Central memory CD4-positive, alpha-beta T cell (primary cell): ENCODE measurements at places on chromosomes 16 and 17.

DNA sequence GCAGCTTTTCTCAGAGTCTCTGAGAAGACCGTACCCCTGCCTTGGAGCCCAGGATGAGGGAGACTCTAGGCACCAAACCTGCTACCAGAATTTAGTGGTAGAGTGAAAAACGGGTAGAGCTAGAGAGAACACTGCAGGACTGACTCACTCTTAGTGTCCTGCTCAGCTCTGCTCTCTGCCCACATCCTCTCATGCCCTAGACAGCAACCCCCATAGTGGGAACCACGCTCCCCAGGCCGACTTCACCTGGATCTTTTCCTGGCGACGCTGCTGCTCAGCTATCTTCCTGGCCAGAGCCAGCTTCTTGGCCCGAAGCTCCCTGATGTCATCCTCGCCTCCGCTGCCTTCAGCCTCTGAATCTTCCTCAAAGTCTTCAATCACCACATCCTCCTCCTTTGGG is 26.7 kb downstream of the HIC1 start:
- DNase-seq, result no peak

DNA sequence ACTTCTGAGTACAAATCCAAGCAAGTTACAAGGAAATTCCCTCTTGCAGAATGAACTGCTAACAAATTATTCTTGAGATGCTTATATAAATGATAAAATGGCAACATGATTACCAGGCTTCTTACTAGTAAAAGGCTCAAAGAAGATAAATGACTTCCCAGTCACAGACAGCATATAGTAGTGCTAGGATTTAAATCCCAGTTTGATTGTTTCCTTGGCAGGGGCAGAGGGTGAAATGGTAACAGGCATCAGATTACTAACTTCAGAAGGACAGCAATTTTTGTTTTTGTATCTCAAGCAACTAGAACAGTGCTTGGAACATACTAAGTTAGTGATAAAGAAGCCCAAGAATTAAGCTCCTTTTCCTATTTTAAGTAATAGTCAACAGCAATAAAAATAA is 102.8 kb downstream of the SSH2 start:
- no peak for DNase-seq

- peak; percentile 59 for DNase-seq
These were observed 1.6 kb downstream of the NUFIP2 start for GRCh38 chr17:29292071-29292991.

GRCh38 chr16:12011565-12011964 is 35.0 kb downstream of the SNX29 start:
- DNase-seq, result no peak

GRCh38 chr17:31200287-31200686 is 96.8 kb downstream of the OMG start:
- DNase-seq, result no peak

- no peak for DNase-seq
These were observed 113.0 kb downstream of the RBFOX3 start for GRCh38 chr17:79497777-79498348.

- DNase-seq, result no peak
These were observed 1494.0 kb upstream of the CDH8 start for GRCh38 chr16:63530208-63530607.

DNA sequence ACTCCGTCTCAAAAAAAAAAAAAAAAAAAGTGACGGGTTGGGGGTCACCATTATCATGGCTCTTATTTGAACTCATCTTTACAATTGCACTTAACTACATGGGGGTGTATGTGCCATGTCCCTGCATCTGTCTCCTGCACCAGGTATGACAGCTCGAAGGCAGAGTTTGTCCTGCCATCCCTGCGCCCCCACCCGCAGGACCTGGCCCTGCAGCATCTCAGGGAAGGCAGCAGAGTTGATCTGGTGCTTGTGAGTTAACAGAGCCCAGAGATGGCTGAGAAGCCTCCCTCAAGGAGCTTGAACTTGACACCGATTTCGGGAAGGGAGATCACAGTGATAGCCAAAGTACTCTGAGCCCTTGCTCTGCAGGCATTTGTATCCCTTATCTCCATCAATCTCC is 44.8 kb downstream of the C16orf82 start:
- no peak for DNase-seq

GRCh38 chr17:9259419-9259818 is 238.1 kb downstream of the NTN1 start:
- no peak for DNase-seq

- no peak for DNase-seq
These were observed 31.2 kb downstream of the RNF213 start for GRCh38 chr17:80291691-80292487.

DNA sequence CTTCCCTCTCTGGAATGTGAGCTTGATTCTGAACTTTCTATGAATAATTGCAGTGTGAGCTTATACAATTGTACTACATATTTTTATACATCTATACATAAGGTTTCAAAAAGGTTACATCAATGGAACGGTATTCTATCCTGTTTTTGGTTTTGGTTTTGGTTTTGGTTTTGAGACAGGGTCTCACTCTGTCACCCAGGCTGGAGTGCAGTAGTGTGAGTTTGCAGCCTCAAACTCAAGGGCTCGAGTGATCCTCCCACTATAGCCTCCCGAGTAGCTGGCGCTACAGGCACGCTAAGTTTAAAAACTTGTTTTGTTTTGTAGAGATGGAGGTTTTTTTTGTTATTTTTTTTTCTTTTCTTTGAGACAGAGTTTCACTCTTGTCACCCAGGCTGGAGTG is 1.1 kb downstream of the CTRB1 start:
- DNase-seq, result no peak

- no peak for DNase-seq
These were observed 37.1 kb downstream of the ARHGAP44 start for GRCh38 chr17:12826431-12826830.

- DNase-seq, result no peak
These were observed 19.9 kb downstream of the CMTM4 start for GRCh38 chr16:66676599-66676998.

GRCh38 chr17:76982408-76983074 is 114.3 kb downstream of the MGAT5B start:
- DNase-seq, result peak; percentile 39

DNA sequence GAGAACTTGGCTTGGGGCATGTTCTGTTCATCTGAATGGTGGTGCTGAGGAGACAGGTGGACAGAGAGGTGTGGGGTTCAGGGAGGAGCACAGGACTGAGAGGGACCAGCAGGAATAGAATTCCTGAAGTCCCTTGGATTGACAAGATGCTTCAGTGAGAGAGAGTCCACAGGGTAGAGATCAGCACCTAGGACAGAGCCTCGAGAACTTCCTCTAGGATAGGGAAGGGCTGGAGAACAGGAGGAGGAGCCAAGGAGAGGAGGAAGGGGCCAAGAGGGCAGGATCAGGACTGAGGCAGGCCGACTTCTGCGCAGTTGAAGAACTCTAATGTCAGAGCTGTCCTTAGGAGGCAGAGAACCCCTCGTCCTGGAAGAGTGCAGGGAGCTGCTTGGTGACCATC is 138.4 kb downstream of the PRKCB start:
- DNase-seq, result no peak

DNA sequence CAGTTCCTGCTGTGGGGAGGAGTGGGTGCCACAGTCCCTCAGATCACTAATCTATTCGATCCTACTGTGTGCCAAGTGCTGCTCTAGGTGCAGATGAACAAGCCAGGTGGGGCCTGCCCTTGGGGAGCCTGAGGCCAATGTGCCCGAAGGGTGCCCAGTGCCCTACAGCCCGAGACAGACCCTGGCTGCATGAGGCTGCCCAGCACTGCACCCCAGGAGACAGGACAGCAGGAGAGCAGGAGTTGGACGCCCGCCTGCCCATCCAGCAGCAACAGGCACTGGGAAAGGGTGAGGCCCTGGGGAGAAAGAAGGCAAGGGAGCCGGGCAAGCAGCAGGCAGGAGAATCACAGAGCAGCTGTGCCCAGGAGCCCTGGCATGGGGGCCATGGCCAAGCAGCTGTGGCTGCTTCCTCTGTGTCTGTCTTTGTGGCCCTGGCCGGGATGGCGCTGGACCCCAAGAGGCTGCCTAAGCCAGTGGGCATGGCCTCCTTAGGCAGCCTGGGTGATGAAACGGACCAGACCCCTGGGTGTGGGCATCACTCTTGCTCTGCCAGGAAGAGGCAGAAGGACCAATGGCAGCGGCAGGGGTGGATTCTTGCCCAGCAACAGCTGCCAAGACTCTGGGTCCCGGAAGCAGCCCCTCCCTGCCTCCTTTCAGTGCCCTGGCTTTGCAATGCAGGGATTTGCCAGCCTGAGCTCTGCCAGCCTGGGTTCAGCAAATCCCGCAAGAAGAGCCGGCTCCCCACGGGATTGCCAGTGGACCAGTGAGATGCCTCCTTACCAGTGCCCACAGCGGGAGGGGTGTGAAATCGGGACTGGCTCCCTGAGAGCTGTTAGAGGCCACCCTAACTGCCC is 179.6 kb upstream of the TNRC6C start:
- DNase-seq, result no peak

DNA sequence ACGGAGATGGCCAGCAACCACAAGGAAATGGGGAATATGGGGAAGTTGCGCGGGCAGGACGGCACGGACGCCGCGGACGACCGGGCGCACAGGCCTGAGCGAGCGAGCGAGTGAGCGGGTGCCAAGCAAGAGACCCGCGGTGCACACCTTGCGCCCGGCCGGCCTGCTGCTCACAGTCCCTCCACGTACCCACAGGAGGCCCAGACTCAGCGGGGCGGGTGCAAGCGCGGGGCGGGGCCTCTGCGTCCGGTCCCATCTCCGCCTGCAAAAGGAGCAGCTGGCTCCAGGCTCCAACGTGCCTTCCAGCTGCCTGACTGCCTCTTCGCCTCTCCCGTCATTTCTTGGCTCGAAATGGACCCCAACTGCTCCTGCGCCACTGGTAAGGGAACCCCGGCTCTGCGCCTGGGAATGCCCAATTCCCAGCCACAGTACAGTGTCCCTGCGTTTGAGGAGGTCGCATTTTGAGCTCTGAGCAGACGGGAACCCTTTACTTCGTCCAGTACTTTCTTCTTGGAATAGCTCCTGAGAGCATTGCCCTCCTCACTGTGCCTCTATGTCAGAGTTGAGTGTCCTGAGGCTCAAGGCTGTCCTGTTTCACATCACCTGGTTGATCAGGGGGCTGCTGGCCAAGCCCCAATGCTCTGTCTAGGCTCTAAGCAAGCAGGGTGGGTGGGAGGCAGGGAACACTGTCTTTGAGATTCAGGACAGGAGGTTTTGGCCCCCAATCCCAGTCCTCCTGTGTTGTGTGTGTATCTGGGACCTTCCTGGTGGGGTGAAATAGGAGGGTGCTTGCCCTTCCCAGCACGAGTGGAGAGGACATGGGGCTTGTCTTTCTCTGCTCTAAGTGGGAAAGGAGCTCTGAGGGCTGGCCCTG is 8.1 kb upstream of the MT1E start:
- DNase-seq, result peak; percentile 24

DNA sequence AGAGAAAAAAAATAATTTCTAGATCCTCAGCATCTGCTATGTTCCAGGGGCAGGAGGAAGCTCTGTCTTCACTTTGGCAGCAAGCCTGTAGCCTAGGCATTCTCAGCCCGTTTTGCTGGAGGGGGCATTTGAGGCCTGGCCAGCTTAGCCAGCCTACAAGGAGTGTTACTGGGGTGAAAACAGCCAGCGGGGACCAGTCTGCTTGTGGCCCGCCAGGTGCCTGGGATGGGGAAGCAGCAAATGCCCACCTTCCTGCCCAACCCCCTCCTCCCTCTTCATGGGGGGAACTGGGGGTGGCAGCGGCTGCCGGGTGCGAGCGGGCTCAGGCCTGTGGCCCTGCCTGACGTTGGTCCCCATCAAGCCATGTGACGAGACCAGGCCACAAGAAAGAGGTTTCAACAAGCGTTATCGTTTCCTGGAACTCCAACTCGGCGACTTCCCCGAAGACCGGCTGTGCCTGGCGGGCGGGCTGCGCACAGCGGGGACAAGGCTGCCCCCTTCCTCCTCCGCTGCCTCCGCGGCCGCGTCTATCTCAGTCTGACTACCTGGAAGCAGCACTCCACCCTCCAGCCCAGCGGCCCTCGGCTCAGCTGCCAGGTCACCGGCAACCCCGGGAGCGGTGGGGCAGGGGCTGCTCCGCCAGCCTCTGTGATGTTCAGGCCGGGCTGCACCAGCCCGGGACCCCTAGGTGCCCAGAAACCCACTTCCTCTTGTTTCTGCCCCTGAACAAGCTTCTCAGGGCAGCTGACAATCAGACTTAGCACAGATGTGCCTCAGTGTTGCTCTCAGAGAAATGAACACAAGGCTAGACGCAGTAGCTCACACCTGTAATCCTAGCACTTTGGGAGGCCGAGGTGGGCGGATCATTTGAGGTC is 22.9 kb downstream of the SOCS1 start:
- peak; percentile 87 for DNase-seq

DNA sequence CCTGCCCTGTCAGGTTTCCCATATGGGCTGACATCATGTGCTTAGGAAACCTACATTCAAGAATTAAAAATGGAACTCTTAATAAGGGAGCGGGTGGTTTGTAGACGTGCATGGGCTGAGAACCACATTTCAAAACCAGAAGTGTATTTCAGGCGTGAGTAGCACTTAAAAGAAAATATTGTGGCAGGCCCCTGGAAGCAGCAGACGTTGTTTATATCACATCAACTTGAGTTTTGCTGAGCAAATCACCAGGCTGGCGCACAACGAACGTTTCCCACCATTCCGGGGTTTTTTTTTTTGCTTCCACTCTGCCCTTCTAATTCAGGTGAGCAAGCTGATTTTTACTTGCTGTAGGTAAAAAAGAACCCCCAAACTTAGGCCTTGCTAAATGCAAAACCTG is 220.2 kb downstream of the MRTFB start:
- DNase-seq, result no peak

GRCh38 chr16:21101631-21102420 is 48.8 kb downstream of the DNAH3 start:
- DNase-seq, result no peak

DNA sequence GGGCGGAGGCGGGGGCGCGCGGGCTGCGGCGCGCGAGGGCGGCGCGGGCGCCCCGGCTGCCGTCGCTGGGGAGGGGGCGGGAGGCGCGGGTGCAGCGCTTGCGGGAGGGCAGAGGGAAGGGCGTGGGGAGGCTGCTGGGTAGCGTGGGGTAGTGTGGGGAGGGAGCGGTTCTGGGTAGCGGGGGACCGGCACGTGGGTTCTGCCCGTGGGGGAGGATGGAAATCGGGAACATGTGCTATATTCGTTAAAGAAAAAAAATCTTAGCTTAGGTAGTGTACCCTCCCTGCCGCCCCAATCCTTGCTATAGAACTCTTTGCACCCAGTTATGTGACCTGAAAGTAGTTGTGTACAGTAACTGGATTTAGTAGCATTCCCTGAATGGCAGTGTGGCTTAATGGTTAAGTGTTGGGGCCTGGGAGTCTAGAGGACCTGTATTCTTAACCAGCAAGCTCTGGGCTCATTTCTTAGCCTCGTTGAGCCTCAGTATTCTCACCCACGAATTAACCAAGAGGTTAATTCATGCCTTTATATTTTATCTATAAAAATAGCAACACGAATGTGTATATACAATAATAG is 646 bp downstream of the RABEP1 start:
- no peak for DNase-seq

GRCh38 chr16:50338371-50339231 is 30.2 kb downstream of the BRD7 start:
- peak; percentile 79 for DNase-seq

DNA sequence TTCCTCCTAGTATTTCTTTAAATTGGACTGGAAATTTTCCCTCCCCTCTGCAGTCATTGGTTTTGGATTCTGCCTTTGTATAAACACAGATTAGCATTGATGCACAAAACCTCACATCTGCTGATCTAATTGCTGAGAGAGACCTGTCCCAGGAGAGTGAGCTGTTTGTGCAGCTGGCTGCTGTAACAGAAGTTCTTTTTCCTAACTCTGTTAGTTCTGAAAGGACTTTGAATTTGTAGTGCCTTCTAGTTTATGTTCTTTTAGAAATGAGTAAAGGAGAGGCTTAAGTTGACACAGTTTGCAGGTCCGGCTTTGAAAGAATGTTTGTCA is 45.2 kb upstream of the KPNB1 start:
- DNase-seq, result no peak

GRCh38 chr16:22355487-22355908 is 18.9 kb downstream of the CDR2 start:
- no peak for DNase-seq
